ENCODE measurements at places on chromosomes 12 and 14. TPM values are rescaled to one million over a fixed set of nuclear protein-coding genes. Genes with fewer than 3 reads are reported as not detected.

The IFNG-AS1 gene
- not detected for total RNA-seq

- DNase-seq: no peak
These were observed 65.1 kb downstream of the DIP2B start for GRCh38 chr12:50569876-50570275.

- DNase-seq: no peak
These were observed 571.4 kb downstream of the NOVA1 start for GRCh38 chr14:26026384-26026783.

GRCh38 chr14:61558271-61558670, 137.0 kb upstream of the HIF1A start:
- DNase-seq: no peak

The RNASE4 gene
- 2.6 TPM for total RNA-seq

The KRT71 gene
- total RNA-seq: 0.18 TPM

GRCh38 chr12:18415227-18415626, 153.9 kb downstream of the PIK3C2G start:
- DNase-seq: no peak

GRCh38 chr12:109098651-109099050, 1.3 kb downstream of the UNG start:
- DNase-seq: no peak

GRCh38 chr12:123396954-123397353, 13.0 kb downstream of the KMT5A start:
- no peak for DNase-seq

The REM2 gene
- total RNA-seq: 4.0 TPM

- DNase-seq: no peak
These were observed 11.9 kb upstream of the TC2N start for GRCh38 chr14:91879196-91879595.

The PIWIL1 gene
- 0.45 TPM for total RNA-seq

DNA sequence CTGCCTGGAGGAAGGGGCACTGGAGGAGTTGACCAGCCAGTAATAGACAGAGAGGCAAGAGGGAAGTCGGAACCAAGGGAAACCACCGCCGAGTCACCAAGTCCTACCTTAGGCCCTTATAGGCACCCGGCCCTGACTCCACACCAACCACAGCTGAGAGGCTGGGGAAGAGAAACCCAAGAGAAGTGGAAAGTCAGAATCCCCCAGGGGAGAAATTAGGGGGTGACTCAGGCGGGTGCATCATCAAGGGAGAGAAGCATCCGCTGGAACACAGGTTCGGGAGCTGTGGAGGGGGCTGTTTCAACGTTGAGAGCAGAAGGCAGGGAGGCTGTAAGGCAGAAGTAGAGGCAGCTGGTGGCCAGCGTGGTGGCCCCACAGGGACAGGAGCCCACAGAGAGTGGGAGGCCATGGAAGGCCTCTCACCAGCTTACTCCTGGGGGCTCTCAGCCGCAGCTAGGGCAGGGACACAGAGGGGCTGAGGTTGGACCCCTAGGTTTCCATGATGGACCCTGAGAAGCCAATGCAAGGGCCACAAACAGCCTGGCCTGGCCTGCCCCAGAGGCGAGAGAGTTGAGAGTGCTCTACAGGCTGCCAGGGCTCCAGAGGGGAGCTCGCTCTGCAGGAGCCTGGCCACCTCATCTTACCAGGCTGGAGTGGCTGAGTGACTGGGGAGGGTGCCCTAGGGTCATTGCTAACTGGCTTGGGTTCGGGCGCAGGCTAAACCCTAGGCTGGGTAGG, 1.4 kb upstream of the TRMT61A start:
- DNase-seq: no peak

GRCh38 chr12:83276904-83277303, 590.2 kb downstream of the TMTC2 start:
- no peak for DNase-seq

GRCh38 chr12:84463741-84464495, 448.7 kb downstream of the SLC6A15 start:
- no peak for DNase-seq
